Activated CD8-positive, alpha-beta memory T cell treated with anti-CD3 and anti-CD28 coated beads, Interleukin-2, amount 50 U/mL, for 4 hours (primary cell): ENCODE measurements at places on chromosomes 1 and 21.

- DNase-seq, result no peak
These were observed 121.9 kb downstream of the NRIP1 start for GRCh38 chr21:14942801-14943490.

DNA sequence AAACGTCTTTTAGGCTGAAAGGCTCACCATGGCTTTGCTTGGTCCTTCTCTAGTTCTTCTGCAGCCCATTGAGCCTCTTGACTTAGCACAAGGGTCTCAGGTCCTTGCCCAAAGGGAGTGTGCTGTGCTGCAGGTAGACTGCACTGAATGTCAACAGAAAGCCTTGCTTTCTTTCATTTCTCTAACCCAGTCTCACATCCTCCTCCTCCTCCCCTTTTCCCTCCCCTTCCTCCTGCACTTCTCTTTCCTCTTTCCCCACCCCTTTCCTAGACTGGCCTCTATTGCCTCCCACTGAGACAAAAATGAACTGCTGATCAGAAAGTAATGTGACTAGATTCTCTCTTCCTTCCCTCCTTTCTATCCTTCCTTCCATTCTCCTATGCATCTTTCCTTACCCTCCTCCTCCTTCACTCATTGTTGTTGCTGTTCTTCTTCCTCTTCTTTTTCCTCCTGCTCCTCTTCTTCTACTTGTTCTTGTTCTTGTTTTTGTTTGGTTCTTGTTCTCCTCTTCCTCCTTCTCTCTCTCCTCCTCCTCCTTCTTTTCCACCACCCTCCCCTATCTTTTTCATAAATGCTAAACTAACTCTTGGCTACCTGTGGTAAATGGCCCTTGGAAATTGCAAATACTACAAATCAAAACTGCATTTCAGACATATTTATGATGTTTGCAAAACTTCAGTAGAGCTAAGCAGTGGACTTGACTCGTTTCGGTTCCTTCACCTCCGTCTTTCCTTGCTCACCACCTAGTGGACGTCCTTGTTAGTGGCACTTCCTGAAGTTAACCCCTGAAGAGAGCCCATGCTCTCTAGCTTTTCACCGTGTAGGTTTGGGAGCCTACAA lies at the start of gene SELL:
Gene SELL (minus strand): TSS at position 152 of the 840 bp plus-strand sequence. CDS start 122 bp downstream, at position 30.
- peak; percentile 74 for DNase-seq

DNA sequence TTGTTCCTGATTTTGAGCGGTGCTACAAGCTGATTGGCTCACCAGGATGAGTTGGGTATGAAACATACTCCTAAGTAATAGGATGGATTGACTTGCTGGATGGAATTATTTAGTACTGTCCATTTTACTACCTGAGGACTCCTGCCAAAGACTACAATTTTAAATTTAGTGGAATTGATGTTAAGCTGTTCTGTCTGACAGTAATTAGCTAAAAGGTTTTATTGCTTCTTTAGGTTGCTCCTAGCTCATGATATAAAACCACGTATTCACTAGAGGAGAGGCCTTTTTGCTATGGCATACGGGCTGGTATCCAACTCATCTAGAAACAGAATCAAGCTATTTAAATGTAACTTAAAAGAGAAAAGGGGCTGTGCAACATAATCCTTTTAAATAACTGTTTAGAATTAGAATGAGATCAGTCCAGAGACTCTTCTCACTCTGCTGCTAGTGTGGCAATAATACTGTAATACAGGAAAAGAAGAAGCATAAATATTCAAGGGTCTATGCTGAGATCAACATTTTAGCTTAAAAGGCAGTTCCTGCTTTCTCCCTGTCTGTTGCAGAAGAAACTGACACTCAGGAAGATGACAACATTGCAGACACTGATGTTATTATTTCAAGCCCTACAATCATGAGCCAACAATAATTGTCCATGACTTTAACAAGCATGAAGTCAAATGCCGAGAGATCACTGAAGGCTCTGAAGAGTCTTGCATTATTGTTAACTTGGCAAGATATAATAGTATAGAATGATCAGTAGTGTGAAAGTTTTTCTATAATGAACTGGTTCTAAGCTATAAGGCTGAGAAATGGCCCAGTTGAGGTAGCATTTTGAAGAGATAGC lies 258.7 kb upstream of the ADGRL4 start:
- no peak for DNase-seq

- no peak for DNase-seq
These were observed 190.6 kb upstream of the RAB4A start for GRCh38 chr1:229080361-229080760.

DNA sequence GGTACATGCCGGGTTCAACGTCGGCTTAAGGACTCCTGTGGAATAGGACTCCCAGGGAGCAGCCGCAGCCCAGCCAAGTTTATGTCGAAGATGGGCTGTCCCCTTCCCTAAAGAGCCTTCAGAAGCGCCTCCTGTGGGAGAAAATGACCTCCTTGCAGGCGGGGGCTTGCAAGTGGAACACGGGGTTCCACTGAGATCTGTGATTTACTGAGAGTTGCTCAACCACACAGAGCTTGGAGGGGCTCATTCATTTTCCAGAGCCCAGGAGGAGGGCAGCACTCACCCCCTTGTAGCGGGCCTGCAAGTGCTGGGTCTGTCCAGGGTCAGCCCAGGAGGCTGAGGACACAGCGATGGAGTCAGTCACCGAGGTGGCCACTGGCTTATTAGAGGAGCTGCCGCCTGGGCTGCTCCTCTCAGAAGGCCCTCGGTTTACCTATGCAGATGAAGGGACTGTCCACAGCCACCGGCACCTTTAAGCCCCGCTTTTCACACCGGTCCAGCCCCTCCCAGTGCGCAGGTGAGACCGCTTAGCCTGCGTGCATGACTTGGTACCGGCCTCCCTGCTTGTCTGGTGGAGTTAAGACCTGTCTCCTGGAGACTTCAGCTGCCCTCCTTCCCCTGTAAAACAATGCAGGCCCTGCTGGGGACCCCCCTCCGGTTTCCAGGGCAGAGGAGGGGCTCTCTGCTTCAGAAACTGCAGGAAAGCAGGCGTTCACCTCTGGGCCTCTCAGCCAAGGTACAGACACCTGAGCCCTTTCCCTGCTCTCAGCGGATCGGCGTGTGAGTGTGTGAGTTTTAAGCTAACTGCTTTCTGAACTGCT lies 57.5 kb downstream of the ATP5PO start:
- DNase-seq, result no peak

- DNase-seq, result no peak
These were observed 217.9 kb downstream of the NEGR1 start for GRCh38 chr1:72064196-72065075.

DNA sequence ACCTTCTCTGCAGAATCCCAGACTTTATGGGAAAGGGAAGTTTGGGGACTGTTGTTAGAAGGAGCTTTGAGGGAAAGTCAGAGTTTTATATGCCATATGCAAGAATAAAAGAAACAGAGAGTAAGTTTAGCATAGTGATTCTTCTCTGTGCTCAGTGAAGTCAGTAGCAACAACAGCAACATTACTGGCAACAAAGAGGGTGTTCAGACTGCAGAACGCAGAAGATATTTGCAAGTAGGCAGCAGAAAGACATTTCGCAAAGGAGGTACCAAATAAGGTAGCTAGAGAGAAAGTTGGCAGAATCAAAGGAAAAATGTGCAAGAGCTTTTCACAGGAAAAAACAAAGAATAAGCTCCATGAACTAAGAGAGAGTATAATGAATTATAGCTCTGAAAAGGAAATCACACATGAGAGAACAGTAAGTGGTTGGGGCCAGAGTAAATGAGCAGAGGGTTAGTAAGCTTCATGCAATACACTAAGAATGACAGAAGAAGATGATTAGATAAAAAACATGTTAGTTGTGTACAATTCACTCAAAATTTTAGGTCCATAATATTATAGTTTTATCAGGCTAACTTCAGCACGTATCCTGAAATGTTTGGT lies 98.1 kb downstream of the NEGR1 start:
- no peak for DNase-seq

DNA sequence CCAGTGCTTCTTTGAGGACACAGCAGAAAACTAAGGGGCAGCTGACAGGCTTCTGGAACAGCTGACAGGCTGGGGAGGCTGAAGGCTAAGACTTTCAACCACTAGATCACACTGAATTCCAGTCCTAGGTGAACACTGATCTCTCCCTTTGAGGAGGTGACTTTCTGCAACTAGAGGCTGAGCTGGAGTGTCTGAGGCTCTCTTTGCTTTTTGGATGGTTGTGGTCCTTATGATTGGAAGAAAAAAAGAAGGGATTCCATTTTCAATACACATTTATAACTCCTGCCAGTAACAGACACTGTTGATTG lies 1.4 kb downstream of the IL6R start:
- DNase-seq, result no peak
